ENCODE measurements at places on chromosomes 12 and 14.

DNA sequence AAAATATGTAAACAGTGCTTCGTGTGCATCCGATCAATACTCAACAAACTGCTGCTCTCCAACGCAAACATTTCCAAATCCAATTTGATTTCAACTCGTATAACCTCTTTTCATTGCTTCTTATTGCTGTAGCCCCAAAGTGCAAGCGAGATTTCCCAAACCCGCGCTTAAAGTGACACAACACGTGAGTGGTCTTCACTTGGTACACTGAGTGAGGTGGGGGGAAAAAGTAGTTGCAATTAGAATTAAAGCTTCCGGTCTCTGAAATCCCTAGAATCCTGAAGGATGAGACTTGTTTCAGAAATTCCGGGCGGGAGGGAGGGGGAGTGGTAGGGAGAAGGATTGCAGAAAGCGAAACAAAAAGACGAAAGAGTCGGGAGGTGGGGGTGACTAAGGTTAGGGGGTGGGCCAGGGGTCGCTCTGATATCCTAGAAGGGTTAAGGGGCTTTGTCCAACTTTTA is 387.5 kb downstream of the BCAT1 start:
- no peak for DNase-seq

DNA sequence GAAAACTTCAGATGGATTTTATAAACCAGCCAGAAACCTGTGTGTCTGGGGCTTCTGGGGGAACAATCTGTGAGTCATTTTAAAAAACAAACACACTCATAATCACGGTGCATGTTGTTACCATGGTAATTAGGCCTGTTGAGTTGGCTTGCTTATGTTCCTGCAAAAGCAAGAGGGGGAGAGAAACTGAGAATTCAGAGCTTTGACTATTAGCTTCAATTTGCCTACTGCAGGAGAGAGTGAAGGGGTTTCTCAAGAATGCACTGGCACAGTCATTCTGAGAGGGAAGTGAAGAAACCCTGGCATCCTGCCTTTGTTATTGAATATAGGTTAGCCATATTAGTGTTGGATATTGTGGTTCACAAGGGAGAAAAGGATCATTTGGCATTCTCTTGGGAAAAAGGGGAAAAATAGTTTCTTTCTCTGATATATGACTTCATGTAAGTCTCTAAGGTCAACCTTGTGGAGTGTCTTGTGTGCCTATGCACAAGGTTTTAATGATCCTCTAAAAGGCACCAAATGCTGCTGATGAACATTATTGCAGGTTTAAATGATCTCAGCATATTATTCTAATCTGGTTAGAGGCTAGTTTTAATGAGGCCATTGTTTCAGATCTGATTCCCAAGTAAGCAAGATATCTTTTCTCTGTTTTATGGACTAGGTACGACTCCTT is 12.9 kb downstream of the GNG2 start:
- DNase-seq, result no peak

- no peak for DNase-seq
These were observed 284.6 kb upstream of the NPAS3 start for GRCh38 chr14:32654106-32654505.

DNA sequence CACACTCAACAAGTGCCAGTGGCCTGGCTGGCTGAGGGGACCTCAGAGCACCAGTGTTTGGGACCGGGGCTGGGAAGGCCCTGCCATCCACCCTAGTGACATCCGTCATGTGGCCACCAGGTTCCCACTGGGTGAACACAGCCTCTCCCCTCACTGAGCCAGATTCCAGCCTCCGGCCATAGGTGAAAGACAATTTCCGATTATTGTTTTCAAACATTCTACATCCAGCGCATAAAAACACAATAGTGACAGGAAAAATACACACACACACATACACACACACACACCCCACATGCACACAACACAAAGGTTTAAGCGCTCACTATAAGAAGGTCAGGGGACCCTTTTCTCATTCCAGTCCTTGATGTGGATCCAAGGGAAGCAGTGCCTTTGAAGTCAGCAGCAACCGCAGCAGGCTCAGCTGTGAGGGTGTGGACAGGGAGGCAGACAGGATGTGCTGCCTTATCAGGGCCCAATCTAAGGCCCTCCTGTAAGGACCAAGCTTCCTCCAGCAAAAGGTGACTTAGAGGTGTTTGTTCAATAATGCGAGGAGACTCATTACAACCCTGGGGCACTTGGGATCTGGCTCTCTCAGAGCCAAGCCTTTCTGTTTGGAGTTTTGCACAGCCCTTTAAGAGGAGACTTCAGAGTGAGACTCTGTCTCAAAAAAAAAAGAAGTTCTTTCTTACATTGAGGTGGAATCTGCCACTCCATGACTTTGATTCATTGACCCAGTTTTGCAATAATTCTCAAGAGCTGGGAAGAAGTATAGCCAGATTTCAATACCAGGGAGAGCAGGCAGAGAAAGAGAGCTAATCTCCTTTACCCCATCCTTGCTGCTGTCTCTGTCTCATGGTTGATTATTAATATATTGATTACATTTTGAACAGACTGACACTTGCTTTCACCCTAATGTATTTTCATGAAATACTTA is 227.8 kb downstream of the ZFP36L1 start:
- no peak for DNase-seq
